ENCODE measurements at places on chromosomes 5 and 9.
A peak's percentile ranks its signal among the peaks of the same experiment; 100 is the strongest.

DNA sequence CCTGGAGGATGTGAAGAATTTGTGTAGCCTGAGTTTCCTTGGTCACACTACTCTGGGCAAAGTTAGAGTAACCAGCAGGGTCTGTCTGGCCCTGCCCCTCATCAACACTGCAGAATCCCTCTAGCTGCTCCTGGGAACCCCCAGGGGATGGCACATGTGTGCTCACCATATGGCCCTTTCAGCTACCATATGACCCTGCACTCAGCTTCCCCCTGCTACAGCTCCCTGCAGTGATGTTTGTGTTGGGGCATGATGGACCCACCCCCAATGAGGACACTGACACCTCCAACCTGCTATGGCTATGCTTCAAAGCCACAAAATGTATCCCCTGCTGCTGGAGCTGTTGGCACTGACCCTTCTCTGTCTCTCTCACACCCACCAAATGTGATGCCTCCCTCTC lies 152.7 kb downstream of the SNX18 start:
- DNase-seq = no peak

DNA sequence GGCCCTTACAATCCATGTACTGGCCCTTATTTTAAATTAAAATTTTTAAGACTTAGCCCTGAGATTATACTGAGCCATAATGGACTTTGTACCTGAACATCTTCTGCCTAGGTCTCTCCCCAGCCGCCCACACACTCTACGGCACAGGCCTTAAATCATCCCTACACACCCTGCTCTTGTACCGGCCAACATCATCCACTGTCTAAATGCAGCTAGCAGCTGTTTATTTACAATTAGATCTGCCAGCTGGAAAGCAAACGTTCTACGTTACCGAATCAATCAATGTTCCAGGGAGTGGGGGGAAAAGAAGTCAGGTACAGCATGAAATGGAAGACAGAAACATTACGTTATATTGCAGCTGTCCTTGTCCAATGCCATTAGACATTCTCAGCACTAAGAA lies 88.4 kb upstream of the GRAMD2B start:
- no peak for DNase-seq

DNA sequence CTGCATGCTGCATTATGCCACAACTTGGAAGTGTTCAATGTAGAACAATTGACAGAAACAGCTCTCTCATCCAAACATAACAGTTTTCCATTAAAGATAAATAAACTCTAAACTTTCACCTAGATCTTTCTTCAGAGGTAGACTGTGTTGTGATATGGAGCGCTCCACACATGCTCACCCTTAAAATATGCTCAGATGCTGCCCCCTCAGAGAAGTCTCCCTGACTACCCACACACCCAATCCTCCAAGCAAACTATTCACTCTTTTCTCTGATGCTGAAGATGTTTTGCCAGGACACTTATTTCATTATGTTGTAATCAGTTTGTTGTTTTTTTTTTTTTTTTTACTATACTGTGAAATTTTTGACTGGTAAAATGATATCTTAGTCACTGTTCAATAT lies 206.6 kb upstream of the RASA1 start:
- DNase-seq = peak; percentile 24

DNA sequence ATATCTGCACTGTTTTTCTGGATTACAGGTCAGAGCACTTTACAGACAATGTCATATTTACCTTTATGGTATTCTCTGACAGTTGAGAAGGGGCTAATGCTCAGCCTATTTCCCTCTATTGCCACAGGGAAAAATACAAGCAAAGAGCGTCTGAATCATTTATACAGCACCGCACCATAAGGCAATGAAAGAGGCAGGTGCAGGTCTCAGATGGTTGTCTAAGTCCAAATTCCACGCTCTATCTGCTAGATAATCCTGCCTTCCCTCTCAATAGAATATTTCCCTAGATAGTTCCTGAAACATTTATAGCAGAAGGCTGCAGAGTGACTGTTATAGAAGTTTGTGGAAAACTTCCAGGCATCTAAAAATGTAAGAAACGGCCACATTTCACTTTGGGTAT lies 446.1 kb upstream of the CDH6 start:
- DNase-seq = no peak

DNA sequence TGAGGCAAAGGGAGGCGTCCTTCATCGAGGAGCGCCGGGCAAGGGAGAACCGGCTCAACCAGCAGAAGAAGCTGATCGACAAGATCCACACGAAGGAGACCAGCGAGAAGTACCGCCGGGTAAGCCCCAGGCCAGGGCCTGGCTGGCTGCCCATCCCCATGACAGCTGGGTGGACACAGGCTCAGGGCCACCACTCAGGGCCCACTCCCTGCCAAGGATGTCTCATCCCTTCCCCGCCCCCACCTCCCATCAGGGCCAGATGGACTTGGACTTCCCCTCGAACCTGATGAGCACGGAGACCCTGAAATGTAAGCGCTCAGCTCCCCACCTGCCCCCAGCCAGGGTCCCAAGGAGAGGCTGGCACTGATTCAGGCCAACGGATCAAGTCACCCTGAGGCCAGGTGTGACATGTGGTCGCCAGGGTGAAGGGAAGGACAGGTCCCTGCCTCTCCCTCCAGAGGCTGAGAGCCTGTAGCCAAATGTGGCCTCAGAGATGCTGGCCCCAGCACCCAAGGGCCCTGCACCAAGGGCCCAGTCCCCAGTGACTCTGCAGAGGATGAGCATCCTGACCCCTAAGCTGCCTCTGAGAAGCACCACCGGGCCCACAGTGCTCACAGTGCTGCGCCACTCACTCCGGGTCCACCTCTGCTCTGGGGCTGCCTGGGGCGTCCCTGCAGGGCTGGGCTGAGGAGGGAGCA lies 3.1 kb upstream of the RABL6 start:
- DNase-seq = no peak

- no peak for DNase-seq
Observed at GRCh38 chr5:123805300-123805699, 293.3 kb downstream of the CSNK1G3 start.

DNA sequence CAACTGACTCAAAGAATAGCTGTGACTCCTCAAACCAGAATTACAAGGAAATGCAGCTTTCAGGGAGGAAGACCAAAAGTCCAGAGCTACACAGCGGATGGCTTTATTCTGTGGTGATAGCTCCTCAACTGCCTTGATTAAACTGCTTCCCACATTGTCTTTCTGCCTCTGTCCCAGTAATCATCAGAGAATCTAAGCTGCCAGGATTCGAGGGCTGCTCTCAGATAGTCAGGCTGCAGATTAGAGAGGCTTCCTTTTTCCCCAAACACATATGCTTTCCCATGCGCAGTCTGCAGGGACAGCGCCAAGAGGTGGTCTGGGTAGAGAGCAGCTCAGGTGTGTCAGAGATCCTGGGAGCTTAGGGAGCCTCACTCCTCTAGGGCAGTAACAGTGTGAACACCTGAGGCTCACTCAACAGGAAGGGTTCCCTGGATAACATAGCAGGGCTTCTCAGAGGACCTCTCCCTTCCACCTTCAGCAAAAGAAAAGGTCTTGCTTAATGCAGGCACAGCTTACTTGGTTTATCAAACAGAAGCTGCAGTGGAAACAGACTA lies 439.9 kb upstream of the TLE4 start:
- DNase-seq = no peak

DNA sequence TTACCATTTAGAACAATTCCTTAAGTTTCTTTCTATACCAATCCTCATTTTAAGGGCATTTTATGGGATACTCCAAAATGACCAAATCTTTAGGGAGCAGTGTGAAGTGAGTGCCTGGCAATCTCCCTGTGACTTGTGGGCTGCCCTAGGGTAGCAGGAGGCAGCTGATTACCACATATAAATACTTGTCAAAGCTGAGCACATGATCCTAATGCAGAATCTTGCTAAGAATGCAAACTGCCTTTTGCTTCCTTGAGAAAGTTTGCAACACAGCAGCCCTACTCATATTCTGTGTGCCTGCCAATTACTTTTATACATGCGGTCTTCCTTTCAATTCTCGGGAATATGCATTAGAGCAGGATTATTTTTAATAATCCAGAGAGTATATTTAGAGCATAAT lies 18.2 kb upstream of the NREP start:
- peak; percentile 65 for DNase-seq
